ENCODE measurements at places on chromosomes 3 and 15. TPM values are rescaled to one million over a fixed set of nuclear protein-coding genes. Genes with fewer than 3 reads are reported as not detected.
A peak's percentile ranks its signal among the peaks of the same experiment; 100 is the strongest.

The EPHB1 gene
- total RNA-seq = 1.3 TPM

- no peak for ATAC-seq
These were observed 65.0 kb upstream of the MAGI1 start for GRCh38 chr3:66103729-66104128.

DNA sequence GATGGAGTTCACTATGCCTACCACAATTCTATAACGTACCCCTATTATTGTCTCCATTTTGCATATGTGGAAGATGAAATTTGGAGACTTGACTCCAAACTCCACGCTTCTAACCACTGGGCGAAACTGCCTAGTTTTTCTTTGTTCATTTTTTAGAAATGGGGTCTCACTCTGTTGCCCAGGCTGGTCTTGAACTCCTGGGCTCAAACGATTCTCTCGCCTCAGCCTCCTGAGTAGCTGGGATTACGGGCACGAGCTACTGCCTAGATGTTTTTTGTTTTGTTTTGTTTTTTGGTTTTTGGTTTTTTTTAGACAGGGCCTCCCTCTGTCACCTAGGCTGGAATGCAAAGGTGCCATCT, 584 bp upstream of the RPL32 start:
- ATAC-seq = no peak

The AADACL2 gene
- not detected for total RNA-seq

DNA sequence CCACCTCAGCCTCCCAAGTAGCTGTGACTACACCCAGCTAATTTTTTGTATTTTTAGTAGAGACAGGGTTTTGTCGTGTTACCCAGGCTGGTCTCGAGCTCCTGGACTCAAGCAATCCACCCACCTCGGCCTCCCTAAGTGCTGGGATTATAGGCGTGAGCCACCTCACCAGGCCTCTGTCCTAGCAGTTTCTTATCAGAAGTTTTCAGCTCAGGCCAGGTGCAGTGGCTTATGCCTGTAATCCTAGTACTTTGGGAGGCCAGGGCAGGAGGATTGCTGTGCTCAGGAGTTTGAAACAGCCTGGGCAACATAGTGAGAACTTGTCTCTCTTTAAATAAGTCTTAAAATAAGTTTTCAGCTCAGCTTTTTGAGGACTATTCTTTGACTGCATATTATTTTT, 48.4 kb downstream of the SGO1 start:
- ATAC-seq = no peak

- ATAC-seq = no peak
These were observed 1.3 kb downstream of the RNU5B-1 start for GRCh38 chr15:65305776-65306175.

DNA sequence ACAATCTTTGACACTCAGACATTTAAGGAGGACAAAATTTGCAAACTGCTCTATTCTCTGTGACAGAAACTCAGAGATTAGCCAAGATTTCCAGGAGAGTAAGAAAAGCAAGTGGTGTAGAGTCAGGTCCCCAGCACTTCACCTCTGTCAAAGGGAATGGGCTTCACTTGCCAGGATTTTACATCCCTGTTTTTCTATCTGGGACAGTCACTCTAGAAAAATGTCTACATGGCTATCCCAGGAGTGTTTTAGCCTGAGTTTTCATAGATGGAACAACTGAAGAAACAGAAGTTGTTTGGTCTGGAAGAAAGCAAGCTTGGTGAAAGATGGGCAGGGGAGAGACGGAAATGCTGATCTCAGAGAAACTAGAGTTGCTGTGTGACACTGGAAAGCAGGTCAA, 3.0 kb downstream of the FAM219B start:
- no peak for ATAC-seq

DNA sequence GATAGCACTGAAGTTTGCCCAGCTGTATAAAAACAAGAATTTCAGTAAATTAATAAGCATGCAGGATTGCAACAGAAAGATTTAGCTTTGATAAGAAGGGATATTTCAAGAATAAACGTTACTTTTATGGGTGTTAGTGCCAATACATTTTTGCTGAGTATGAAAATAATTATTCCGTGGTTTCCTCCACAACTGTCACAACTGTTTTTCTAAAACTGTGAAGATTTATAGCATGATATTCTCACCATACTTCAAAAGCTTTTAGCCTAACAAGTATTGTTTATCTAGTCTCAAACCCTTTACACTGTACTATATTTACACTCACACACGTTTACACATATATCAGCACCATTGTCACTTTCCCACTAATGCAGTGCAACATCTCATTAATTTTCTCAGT, 200.5 kb downstream of the TPRG1 start:
- no peak for ATAC-seq

GRCh38 chr15:59200560-59200959, 6.1 kb upstream of the LDHAL6B start:
- no peak for ATAC-seq

The GRIP2 gene
- not detected for total RNA-seq

DNA sequence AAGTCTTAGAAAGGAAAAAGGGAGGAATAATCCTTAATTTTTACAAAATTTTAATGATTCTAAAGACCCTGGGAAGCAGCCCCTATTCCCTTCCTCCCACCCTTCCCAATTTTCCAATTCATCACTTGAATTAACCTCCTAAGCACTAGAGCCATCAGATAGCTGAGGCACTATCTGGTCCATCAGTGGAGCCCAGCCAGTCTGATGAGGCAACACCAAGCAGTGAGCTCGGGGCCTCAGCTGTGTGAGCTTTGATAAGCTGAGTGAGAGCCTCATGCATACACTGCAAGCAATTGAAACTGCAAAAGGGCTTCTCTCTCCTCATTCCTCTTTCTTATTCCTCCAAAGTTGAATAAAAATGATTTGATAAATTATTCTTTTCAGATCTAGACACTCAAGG, 31.9 kb downstream of the TUSC7 start:
- ATAC-seq = no peak

GRCh38 chr3:54771050-54771449, 156.8 kb downstream of the LRTM1 start:
- no peak for ATAC-seq

DNA sequence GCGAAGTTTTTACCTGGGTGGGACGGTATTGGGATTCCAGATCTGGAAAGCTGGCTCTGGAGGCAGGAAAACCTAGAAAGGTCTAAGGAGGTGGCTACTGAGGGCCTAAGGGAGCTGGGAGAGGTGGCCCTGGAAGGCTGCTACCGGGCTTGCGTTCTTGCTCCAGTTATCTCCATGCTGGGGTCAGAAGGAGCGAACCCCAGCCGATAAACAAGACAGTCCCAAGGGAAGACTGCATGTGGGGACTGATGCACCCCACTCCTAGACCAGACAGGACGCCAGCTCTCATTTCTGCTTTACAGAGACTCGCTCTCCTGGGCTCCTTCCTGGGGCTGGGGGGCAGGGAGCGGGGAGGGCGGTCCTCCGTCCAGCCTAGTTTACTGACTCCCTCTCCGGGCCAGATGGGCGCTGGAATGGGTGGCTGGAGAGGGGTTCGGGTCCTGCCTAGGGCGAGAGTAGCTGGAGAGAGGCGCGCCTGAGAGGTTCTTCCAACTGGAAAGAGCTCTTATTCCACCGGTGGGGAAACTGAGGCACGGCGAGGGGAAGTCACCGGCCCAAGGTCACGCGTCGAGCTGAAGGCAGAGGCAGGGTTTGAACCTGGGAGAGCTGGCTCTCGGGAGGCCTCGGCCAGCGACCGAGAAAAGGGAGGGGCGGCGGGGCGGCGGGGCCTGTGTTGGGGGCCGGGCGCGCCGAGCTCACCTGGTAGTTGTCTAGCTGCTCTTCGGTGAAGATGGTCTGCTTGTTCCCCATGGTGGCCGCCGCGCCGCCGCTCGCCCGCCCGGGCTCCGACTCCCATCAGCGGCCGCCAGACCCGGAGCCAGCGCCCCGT, 565 bp downstream of the CIB2 start:
- peak; percentile 31 for ATAC-seq

DNA sequence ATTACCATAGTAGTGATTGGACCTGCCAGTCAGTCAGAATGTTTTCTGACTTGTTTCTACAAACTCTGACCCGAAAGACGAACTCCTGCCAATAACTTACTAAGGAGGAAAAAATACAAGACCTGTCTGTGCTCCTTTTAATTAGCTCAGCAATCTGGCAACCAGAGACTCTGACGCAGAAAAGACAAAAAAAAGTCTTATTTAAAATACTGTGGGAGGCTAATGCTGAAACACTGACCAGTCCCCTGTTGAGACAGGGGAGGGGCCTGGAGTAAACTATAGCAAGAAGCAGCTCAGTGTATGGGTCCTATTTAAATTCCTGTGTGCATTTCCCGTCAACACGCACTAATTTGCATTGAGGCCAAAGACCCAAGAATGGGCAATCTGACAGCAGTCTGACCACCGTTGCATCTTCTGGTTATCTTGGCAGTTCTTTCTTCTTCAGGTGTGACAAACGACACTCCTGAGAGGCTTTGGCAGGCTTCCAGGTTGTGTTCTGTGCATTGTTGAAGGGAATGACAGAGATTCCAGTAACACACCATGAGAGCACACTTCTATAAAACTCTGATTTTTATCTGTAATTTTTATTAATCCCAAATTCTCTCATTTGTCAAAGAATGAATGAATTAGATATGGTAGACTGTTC, 1114.3 kb downstream of the IGSF11 start:
- ATAC-seq = no peak

DNA sequence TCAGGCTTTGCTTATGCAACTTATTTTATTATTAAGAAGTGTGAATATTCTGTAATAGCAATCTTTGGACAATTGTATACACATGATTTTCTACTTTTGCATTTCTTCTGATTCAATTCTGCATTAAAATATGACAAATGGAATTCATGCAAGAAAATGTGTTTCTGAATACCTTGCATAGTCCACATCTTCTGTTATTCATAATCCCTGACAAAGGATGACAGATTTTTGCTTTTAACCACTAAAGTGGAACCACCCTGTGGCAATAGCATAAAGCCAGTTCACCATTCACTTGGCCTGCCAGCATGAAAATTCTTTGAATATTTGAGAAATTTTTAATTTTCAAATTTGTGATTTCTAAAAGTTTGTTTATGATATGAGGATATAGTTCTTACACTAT, 397.0 kb downstream of the ROBO2 start:
- ATAC-seq = no peak

GRCh38 chr15:92383519-92384324, 10.0 kb upstream of the ST8SIA2 start:
- no peak for ATAC-seq

DNA sequence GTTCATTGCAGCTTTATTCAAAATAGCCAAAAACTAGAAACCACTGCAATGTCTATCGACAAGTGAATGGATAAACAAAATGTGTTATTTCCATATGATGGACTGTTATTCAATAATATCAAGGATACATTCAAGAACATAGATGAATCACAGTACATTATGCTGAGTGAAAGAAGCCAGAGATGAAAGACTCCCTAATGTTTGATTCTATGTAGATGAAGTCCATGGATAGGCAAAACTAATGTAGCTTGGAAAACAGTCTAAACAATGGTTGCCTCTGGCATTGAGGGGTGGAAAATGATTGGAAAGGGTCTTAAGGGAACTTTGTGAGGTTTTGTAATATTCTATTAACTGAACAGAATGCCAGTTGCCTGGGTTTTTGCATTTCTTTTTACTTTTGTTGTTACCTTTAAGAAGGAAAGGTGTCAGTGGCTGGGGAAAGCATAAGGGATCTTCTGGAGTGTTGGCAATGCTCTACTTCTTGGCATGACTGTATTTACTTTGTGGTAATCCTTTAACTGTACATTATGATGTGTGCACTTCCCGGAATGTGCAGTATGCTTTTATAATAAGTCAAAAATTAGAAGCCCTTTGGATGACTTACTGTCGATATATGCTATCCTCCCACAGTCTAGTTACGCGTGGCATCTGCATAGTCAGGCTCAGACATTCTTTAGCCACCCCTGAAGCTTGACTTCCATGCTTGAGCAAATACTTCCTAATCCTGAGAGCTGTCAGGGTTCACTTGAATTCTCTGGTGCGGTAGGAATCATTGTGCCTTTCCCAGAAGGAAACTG, 20.5 kb upstream of the ATP10A start:
- ATAC-seq = no peak

GRCh38 chr3:38238416-38239008, 27.1 kb upstream of the SLC22A13 start:
- no peak for ATAC-seq

The ANKUB1 gene
- total RNA-seq = not detected

The MINAR1 gene
- 0.93 TPM for total RNA-seq

DNA sequence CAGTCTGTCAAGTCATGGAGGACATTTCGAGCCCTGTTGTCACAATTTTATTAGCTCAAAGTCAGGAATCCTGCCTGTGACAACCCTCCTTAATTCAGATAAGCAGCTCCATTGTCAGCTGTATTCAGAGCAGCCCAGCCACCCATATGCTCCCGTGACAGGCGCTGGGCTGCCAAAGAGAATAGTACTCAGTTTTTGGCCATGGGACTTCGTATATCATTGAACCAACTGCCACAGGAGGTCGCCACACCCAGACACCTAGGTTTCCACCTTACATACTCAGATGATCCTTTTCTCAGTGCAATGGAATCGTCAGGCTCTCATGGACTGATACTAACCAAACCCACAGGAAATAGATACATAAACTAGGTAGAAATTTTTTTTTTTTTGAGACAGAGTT, 100.2 kb downstream of the C3orf70 start:
- ATAC-seq = no peak

- no peak for ATAC-seq
These were observed 399.0 kb upstream of the ARRDC4 start for GRCh38 chr15:97561529-97561928.

The WNT7A gene
- total RNA-seq = 0.11 TPM

DNA sequence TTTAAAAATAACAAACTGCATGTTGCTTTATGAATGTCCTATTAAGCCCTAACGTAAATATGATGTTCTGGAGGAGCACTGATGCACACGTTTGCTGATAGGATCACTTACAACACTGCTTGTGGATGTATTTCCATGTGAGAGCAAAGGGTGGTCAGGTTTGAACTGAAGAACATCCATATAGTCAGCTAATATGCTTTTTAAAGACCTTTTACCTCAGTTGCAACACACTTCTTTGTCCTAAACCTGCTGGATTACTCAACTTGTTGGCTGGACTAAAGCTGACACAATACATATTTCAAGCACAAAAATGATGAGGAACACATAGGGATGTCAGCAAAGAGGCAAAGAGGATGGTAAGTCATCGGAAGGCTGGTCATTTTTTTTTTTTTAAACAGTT, 186.6 kb downstream of the TIGIT start:
- ATAC-seq = no peak

- peak; percentile 46 for ATAC-seq
These were observed at the start of gene APBA2 for GRCh38 chr15:28885630-28886430. TSS of gene APBA2 (plus strand) at chr15:28885974. CDS start at chr15:29053885, 167,911 bp downstream.

The CYP8B1 gene
- total RNA-seq = not detected

DNA sequence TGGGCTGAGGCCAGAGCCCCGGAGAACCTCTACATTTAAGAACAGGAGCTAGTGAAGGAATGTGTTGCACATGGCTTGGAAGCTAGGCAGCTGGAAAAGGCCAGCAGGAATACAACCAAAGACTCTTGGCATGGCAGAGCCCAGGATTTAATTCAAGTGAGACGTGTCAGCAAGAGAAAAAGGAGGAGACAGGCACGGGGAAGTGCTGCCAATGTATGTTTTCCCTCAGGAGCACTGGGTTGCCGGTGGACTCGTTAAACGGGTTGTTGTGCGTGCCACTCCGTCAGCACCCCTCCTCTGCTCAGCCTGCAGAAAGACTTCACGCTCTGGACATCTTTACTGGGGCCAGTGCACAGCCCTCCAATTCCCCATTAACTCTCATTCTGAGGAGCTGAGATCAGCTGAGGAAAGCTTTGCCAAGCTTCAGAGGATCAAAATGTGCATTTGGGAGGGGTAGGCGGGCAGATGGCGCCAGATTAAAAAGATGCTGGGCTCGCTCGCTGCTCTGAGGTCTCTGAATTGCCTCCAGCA, 103.7 kb downstream of the PDZRN3 start:
- ATAC-seq = no peak

The CPA3 gene
- total RNA-seq = not detected

- ATAC-seq = no peak
These were observed 98.4 kb upstream of the ROBO1 start for GRCh38 chr3:79866162-79866561.

Measured in activated T-helper 17 cell treated with anti-CD3 and anti-CD28 coated beads, Interleukin-2, amount 50 U/mL, for 72 hours (primary cell).